ENCODE measurements at places on chromosomes 16 and 17.

- DNase-seq, result no peak
These were observed 274.4 kb upstream of the TOM1L1 start for GRCh38 chr17:54626146-54626703.

DNA sequence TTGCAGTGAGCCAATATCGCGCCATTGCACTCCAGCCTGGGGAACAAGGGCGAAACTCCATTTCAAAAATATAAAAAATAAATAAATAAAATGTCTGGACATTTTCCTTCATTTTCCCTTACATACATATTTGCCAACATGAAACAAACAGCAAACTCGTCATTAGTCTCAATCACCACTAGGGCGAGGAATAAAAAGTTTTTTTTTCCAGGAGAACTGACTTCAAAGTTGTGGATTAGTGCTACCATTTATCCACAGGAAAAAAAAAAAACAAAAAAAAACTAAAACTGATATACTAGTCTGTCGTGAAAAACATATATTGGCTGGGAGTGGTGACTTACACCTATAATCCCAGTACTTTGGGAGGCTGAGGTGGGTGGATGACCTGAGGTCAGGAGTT lies 77.0 kb upstream of the MTMR4 start:
- no peak for DNase-seq

GRCh38 chr17:3639981-3640596 lies 3.5 kb downstream of the CTNS start:
- DNase-seq, result no peak

- no peak for DNase-seq
These were observed 16.0 kb downstream of the NDUFAF8 start for GRCh38 chr17:81254955-81255717.

DNA sequence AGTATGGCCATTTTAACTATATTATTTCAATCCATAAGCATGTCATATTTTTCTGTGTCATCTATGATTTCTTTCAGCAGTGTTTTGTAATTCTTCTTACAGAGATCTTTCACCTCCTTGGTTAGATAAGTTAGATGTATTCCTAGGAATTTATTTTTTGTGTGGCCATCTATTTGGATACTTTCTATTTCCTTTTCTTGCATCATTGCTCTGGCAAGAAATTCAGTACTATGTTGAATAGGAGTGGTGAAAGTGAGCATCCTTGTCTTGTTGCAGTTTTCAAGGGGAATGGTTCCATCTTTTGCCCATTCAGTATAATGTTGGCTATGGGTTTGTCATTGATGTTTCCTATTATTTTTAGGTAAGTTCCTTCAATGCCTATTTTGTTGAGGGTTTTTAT lies 15.1 kb upstream of the ABCA9 start:
- no peak for DNase-seq

DNA sequence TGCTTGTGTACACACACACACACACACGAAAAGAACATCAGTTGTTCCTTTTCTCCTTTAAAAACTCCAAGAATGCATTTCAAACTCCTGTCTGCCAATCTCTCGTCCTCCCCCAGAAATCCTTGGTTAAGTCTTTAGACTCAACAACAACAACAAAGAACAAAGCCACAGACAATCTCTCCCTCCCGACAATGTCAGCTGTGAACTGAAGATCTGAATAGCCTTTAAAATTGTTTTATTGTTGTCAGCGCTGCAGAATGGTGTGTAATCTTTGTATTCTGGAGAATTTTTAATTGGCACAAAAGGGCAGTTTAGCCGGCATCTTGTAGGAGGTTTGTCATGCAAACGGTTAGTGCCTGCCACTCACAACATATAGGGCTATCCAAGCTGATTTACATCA lies 219.5 kb downstream of the MSI2 start:
- no peak for DNase-seq

- DNase-seq, result no peak
These were observed 131.3 kb downstream of the KCNJ18 start for GRCh38 chr17:21823643-21824042.

- DNase-seq, result no peak
These were observed 79.9 kb downstream of the PLXDC1 start for GRCh38 chr17:39071573-39071972.

- no peak for DNase-seq
These were observed 104.0 kb upstream of the CDH5 start for GRCh38 chr16:66262253-66263167.

DNA sequence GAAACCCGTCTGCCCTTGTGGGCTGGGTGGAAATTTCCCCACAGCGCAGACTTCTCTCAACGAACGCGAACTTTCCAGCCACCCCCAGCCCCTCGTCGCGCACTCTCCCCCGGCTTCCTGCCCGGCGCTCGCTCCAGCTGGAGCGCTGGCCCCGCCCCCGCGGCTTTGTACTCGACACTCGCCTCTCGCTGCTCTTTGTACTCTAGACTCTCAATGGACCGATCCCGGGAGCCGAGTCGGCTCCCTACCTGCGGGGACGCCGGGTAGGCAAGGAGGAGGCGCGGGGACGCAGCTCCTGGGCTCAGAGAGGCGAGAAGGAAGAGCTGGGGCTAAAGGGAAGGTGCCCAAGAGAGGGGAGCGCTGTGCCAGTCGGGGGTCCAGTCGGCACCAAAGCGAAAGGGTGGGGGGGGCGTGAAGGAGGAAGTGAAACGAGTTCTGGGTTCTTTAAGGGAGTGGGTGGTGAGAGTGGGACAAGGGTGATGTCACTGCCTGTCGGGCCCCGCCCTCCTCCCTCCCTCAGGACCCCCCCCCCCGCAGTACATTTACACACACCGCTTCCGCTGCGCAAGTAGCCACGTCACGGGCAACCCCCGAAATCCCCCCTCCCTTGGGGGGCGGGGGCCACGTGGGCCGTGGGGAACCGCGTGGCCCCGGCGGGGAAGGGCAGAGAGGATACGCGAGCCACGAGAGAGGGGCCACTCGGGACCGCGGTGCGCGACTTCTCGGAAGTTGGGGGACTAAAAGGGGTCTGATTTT lies 9.7 kb downstream of the KDM6B start:
- DNase-seq, result no peak

GRCh38 chr17:20128036-20128667 lies 119.0 kb downstream of the SPECC1 start:
- DNase-seq, result no peak

- DNase-seq, result no peak
These were observed 13.6 kb downstream of the CDC42EP4 start for GRCh38 chr17:73297934-73298861.

DNA sequence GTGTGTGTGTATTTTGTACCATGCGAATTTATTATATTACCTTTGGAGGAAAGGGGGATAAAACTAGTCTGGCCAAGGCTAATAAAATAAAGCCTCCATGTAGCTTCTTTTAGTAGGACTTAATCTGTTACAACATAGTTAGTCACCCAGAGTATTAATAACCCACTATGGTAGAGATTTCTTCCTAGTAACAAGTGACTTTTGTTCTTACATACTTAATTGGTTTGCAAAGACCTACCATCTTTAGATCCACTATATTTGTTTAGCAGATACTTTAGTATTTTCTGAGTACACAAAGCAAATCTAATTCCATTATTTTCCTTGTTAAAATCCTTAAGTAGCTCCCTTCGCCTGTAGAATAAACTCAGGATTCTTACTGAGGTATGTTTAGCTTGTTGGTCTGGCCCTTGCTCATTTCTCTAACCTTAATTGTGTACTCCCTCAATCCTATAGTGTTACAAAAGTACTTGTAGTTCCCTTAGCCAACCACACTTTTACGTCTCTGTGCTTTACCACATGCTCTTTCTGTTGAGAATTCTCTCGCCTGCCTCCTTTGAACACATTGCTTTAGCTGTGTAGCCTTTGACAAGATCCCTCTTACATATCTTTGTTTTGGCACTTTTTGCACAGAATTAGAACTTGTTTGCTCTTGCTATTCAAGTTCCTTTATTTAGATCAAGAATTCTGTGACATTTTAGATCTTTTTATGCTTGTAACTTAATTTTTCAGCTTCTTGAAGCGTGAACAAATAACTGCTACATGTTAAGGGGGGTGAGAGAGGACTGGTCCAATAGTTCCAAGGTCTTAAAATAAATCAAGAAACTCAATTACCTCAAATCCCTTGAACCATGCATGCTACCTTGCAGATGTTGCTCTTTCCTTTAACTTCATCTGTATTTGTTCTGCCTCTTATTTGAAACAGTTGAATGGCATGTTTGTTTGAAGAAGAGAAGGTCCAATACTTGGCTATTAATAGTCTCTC lies 23.8 kb downstream of the CLTC start:
- DNase-seq, result no peak

- no peak for DNase-seq
These were observed 53.3 kb downstream of the TANC2 start for GRCh38 chr17:63019138-63019873.

DNA sequence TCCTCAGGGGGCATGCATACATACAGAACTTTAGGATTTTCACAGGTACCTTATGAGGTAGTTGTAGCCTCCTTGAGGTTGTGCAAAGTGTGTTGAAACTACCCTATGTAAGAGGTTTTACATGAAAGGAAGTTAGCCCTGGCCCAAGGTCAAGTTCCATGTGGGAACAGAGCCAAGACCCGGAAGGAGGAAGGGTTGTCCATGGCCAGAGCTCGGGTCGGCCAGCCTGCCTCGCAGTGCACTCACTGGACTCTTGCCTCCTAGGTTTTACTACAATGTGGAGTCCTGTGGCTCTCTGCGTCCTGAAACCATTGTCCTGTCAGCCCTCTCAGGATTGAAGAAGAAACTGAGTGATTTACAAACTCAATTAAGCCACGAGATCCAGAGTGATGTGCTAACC lies 8.2 kb downstream of the POLR2C start:
- DNase-seq, result no peak

DNA sequence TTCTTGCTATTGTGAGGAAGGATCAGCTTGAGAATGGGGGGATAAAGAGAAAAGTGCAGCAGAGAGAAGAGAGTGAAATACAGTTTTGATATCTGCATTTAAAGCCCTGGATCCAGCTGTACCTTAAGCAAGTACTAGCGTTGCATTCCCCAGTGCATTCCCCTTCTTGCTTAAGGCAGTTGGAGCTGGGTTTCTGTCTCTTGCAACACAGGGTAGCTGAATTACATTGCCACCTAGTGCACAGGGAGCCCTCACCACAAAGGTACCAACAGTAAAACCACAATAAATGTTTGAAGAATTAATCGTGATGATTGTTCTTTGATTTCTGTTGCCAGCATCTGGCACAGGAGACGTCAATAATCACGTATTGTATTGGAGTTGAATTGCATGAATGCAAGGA lies 588.7 kb downstream of the RBFOX1 start:
- DNase-seq, result no peak

GRCh38 chr16:17773698-17774101 lies 302.9 kb upstream of the XYLT1 start:
- DNase-seq, result no peak

DNA sequence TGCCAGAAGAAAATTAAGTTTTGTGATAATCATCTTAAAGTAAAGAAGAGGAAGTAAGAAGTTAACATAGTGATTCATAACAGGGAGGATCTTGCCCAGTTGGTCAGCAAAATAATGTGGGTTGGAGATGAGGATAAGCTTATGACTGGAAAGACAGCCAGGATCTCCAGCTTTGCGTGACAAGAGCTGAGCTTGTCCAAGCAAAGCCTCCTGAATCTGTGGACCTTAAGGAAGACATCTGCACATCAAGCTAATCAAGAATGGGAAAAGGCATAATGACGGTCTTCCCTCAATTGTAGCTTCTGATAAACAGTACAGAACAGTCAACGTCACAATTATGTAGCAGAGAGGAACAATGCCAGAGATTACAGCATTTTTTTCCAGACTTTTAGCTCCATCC lies 744.7 kb upstream of the GOT2 start:
- DNase-seq, result peak; percentile 31

DNA sequence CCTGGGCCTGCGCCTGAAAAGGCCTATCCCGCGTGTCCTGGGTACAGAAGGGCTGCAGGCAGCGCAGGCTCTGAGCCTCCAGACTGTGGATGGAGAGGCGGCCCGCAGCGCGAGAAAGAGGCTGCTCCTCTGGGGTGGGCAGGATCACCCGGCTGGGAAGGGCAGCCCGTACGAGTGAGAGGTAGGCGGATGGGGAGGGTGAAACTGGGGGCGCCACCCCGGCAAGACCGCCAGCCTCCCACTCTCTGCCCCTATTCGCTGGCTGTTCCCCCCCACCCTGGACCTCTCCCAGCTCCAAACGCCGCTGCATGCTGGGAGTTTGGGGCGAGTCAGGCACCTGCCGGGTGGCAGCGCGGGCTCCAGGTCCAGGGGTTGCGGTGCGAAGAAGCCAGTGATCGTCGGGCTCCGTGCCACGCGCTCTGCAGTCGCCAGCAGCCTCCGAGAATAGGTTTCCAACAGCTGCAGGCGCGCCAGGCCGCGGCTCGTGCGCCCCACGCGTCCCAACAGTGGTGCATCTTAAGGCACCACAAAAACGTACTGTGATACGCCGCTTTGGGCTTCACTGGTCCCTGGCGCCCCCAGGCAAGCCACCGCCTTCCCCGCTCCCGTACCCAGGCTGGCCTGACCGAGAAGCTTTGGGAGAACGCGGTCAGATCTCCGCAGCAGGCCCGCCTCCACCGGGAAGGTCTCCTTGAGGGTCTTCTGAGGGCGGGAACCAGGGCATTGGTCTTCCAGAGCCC lies 1.1 kb downstream of the NOXO1 start:
- DNase-seq, result no peak

DNA sequence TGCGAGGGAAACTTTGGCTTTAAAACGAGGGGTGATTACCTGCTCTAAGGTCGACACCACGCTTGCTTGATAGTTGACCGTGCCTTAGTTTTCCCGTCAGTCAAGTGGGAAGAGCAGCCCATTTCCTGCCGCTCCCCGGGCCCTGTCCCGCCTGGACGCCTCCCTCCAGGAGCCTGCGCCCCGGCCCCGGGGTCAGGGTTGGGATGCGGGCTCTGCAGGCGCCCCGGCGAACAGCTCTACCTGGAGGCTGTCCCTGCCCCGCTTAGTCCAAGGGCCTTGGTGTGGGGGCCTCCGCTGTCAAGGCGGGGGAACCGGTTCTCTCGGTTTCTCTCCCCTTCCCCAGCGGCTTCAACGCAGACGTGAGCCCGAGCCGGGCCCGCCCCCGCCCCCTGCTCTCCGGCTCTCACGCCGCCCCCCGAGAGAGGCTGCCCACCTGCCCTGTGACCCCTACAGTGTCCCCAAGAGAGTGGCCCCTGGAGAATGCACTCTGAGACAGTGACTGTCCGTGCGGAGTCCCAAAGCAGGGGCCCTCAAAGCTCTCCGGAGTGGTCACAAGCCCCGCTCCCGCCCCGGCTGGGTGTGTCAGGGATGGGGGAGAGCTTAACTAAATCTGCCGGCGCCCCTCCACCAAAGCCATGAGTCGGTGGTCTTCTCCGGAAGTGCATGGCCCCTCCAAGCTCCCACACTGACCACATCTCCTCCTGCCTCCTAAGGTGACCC lies 117.4 kb upstream of the SMURF2 start:
- no peak for DNase-seq

GRCh38 chr17:70119545-70119944 lies 44.5 kb downstream of the KCNJ16 start:
- no peak for DNase-seq

GRCh38 chr16:50957056-50957455 lies 194.0 kb downstream of the SALL1 start:
- no peak for DNase-seq

Data from GM04503 (cell line).